ENCODE measurements at places on chromosomes 2 and 18. TPM values are rescaled to one million over a fixed set of nuclear protein-coding genes. Genes with fewer than 3 reads are reported as not detected.

DNA sequence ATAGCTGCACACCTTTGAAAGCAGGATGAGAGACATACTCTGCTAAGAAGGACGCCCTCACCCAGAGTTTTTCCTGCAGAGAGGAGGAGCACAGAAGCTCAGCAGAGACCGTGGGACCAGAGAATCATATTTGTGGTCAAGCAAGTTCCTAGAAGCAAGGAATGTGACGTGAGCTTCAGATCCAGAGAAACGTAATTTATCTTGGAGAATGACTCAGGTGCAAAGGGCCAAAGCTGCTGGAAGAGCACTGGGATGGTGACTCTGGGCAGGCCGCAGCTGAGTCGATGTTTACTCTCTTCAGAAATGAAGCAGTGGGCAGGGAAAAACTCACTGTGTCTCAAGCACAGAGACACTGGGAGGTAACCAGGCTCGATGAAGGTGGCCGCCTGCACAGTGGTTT lies 50.1 kb upstream of the IGFBP2 start:
- no peak for DNase-seq

KIF1A gene
- total RNA-seq: 69.2 TPM

LIPG gene
- 173 TPM for total RNA-seq

- no peak for DNase-seq
These were observed 159.8 kb downstream of the UXS1 start for GRCh38 chr2:106034325-106034724.

DNA sequence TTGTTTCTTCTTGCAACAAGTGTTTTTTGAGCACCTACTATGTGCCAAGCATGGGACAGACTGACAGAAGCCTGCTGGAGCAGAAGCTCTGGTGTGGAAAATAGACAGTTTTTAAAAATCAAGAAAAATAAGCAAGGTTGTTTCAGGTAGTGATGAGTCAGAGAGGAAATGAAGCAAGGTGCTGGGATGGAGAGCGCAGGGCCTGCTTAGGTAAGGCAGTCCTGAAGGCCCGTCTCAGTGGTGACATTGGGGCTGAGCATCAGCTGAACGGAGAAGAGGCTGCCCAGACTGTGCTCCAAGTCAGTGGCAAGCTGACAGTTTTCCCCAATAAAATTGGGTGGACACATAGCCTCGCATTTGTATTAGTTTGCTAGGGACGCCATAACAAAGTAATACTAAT lies 263.6 kb downstream of the SS18 start:
- no peak for DNase-seq

FAM228A gene
- total RNA-seq: not detected

DNA sequence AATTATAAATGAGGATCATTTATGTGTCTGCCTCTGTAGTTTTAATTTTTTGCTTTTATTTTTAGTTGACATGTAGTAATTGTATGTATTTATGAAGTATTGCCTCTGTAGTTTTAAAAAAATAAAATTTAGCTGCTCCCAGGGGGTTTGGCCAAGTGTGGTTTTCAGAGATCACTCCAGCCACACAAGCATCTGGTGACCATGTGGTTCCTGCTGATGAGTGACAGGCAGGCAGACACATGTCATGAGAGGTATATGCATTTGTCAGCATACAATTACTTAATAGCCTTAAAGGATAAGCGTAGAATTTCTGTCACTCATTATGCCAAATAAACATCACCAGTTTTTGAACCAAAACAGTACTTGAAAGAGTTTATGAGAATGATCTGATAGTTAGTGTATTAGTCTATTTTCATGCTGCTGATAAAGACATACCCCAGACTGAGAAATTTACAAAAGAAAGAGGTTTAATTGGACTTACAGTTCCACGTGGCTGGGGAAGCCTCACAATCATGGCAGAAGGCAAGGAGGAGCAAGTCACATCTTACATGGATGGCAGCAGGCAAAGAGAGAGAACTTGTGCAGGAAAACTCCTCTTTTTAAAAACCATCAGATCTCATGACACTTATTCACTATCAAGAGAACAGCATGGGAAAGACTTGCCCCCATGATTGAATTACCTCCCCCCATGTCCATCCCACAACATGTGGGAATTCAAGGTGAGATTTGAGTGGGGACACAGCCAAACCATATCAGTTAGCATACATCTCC lies 29.6 kb downstream of the MREG start:
- DNase-seq: no peak

DNA sequence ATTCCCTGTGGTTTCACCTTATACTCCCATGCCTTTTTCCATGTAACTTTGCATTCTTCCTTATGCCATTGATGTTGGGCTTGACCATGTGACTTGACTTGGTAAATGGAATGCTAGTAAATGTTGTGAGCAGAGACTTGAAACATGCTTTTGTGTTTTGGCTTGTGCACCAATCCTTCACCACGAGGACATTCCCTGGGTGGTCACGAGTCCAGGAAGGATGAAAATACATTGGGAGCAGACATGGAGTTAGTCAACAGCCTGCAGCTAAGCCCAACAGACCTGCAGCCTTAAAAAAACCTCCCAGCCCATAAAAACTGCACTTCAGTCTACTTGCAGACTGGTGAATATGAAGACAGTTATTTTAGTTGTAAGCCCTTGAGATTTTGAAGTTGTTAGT lies 116.5 kb upstream of the SPATS2L start:
- no peak for DNase-seq

- no peak for DNase-seq
These were observed 60.4 kb downstream of the FN1 start for GRCh38 chr2:215375467-215375830.

GRCh38 chr2:60964651-60965498 lies 52.6 kb upstream of the PEX13 start:
- DNase-seq: no peak

PDE1A gene
- not detected for total RNA-seq

DNA sequence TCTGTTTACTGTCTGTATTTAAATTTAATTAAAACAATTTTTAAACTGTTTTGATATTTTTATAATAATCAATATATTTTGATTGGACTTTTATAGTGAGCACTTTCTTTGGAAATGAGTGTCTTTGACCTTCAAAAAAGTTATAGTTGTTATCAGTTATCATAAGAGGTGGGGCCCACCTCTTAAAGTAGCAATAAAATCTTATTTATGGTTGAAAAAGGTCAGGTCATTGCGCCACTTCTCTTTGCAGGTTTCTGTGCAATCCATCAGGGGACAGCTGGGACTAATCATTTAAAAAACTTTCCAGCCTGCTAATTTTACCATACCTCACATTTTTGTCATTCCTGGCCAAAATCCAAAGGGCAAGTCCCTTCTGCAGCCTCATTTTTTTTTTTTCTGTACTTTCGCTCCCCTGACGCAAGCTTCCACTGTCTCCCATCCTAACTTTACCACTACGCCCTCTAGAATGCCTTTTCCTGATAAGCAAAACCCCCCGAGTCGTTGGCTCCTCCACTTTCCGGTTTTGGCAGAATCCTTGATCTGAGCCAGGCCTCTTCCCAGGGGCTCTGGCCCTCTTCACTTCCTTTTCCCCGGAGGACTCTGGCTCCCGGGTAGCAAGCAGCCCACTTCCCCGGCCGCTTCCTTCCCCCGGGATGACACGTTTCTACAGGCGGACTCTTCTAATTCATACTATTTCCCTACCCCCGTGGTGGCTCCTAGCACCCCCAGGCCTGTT lies 1.1 kb upstream of the SEH1L start:
- peak; percentile 66 for DNase-seq

DNA sequence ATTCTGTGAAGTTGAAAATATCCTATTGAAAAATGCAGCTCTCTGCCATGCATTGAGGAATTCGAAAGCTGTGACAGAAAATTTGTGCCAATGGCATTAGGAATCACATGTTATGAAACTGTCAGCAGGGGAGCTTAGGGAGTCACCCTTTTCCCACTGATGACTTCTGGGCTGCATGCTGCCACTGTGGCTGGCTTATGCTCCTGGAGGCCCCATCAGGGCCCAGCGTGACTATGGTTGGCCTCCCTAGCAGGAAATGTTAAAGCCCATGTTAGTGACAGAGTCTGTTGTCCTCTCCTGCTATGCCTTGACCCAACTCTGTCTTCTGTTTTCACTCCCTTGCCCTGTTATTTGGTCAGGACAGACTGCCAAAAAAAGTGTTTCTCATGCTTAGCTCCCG lies 139.5 kb upstream of the DAPL1 start:
- no peak for DNase-seq

DNA sequence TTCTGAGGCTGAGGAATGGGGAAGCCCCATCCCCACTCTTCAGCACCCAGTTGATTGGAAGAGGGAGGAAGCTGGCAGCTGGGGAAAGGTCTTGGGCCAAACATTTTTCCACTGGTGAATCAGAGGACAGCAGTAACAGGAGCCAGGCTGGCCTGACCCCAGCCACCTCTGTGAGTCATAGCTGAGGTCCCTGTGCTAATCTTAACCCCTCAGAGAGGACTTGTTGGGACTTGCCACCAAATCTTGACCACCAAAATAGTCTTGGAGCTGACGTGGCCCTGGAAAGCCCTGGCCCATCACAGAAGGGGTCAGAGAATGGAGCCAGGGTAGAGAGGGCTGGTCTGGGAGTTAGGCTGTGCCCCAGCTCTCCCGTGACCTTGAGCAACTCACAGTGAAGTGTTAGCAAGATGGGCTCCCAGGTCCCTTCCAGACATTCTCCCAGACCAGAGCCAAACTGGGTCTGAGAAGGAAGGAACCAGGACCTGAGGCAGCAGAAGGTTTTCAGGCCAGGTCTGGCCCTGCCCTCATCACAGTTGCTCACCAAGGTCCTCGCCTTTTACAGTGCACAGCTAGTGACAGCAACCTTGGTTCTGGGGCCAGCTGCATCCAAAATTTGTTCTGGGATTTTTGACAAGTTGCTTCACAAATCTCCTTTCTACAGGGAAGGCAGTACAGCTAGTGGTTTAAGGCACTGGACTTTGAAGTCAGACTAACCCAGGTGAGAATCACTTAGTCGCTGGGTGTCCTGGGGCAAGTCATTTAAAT lies 266.6 kb downstream of the CYP26B1 start:
- no peak for DNase-seq

AOX1 gene
- 16.8 TPM for total RNA-seq

- DNase-seq: no peak
These were observed 39.5 kb downstream of the GLI2 start for GRCh38 chr2:120775194-120775593.

DNA sequence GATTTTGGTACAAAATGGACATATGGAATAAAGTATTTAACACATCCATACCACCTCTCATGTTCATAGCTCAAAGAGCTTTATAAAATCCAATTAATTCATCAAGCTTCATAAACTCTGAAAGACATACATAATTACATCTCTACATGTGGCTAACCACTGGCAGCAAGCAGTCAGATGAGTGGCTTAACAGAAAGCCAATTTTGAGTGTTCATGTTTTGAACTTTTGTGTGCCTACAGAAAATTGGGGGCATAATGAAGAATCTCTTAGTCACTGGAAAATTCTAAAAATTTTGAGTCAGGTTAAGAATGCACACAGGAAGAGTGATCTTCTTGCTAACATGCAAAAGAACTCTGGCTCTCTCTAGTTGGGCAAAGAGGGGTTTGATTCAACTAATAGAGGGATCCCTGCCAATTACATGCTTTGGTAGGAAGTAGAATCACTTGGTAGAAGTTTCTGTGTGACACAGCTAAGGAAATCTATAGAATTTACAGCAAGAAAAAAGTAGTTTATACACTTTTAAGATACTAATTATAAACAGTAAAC lies 287.4 kb downstream of the NOL4 start:
- no peak for DNase-seq

DNA sequence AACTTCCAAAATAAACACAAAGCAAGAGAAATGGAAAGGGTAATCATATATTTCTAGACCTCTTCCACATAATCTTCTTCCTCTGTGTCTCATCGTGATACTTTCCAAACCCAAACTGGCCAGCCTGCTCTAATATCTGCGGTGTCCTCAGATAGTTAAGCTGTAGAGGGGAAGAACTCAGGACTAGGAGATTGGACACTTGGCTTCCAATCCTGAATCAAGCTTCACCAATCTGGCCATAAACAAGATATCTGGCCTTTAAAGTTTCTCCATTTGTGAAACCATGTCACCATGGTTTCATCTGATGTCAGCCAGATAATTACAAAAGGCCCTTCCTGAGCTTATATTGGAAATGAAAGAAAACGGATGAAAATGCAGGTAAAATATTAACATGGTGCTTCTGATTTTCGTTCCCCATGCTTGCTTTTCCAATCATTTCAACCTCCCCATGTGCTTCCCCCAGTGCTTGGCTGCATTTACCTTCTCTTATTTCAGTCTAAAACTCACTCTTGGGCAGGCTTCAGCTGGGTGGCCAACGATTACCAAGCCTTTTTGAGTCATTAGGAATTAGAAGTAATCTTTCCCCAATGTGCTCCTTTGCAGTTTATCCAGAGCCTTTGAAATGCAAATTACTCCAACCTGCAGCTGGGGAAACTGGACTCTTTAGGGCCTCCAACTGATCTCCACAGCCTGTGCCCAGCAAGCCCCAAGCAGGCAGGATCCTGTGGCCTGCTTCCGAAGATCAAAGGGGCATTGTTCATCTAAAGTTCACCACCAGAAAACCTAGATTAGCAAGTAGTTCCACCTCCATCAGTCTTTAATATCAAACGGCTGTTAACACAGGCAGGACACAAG lies 44.5 kb upstream of the MYCN start:
- DNase-seq: no peak

DNA sequence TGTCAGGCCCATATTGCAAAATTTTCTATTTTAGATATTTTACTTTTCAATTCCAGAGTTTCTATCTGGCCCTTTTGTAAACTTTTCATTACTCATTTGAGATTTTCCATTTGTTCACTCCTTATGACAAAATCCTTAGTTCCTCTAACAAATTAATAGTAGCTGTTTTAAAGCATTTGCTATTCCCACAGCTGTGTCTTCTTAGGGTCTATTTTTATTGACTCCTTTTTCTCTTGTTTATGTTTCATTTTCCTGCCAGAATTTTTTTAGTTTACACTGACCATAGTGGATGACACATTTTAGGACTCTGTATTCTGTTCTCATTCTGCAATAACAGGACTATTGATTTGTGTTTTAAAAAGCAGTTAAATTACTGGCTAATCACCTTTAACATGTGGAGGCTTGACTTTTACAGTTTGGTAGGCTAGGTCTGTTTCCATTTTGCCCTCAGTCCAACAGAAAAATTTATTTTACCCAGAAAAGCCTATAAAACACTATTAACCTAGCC lies 30.0 kb downstream of the PID1 start:
- no peak for DNase-seq

- peak; percentile 9 for DNase-seq
These were observed 108.6 kb downstream of the COMMD1 start for GRCh38 chr2:62014102-62014501.

ATG9A gene
- total RNA-seq: 34.1 TPM

GRCh38 chr2:15127876-15128275 lies 433.3 kb downstream of the NBAS start:
- DNase-seq: no peak

- no peak for DNase-seq
These were observed 482.7 kb upstream of the SETBP1 start for GRCh38 chr18:44197832-44198611.

C18orf54 gene
- total RNA-seq: 12.9 TPM

DNA sequence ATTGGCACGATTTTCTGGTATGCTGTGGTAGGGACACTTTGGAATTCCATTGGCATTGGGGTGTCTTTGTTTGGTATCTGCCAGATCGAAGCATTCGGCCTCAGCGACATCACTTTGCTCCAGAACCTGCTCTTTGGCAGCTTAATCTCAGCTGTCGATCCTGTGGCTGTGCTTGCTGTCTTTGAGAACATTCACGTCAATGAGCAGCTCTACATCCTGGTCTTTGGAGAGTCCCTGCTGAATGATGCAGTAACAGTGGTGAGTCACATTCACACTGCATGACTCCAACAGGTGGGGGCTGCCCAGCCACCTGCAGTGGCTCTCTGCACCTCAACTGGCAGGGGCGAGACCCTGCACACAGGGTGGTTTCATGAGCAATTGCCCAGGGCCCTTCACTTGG lies 38.4 kb downstream of the SLC9A2 start:
- DNase-seq: peak; percentile 43

GRCh38 chr2:234403074-234403473 lies 93.8 kb downstream of the ARL4C start:
- no peak for DNase-seq

Data from epithelial cell of proximal tubule (primary cell).